NCI-H748 treated with DMSO at 0.1 percent for 48 hours (cell line): ENCODE measurements at places on chromosomes 1 and 21.
A peak's percentile ranks its signal among the peaks of the same experiment; 100 is the strongest.

- no peak for DNase-seq
Measured at GRCh38 chr1:198627436-198628066, 11.3 kb upstream of the PTPRC start.

GRCh38 chr1:9249534-9250410, 15.2 kb downstream of the H6PD start:
- no peak for DNase-seq

- DNase-seq, result no peak
Measured at GRCh38 chr1:221939607-221940006, 197.7 kb upstream of the DUSP10 start.

DNA sequence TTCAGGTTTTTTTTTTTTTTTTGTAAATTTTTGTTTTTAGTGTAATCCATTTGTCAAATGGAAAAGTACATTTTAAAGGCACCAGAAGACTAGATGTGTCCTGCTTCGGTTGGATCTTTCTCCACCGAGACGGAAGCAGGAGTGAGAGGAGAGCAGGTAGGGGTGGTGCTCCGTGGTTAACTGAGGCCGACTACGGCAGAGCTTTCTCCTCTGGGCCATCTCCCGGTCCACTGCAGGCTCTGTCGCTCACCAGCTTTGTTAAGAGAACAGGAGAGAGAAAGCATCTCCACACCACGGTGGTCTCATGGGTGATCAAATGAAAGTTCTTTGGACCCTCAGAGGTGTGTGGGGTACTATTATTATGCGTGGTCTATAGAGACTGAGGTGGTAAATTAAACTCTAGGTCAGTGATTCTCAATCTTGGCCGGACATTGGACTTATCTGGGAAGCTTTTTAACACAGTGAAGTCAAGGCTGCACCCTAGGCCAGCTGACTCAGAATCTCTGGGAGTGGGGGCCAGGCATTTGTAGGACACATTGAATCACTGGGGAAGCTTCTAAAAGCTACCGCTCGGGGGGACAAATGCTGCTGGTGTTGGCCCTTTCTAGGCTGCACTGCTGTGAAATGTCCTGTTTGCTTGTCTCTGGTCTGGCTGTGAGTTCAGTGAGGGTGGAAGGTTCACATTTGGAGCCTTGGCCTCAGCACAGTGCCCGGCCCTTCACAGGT, 25.0 kb downstream of the ABCA4 start:
- no peak for DNase-seq

DNA sequence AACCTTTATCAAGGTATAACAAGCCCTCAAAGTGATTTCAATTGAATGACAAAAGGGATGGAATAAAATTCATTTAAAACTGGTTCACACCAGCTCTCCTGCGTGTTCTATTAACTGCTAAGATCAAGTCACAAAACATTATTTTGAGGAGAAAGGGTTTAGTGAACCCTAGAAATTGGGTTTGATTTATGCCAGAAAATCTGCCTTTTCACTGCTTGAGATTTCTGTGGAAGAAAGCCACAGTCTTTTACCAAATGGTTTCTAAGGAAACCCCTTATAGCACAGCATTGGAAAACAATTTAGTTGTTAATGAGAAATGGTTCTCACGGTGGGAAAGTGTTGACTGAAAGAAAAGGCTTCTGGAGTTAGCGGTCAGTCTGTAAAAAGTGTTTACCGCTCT, 43.6 kb upstream of the DPH5 start:
- DNase-seq, result no peak

- no peak for DNase-seq
Measured at GRCh38 chr1:3432306-3432705, 22.2 kb upstream of the ARHGEF16 start.

- no peak for DNase-seq
Measured at GRCh38 chr1:156448134-156448967, 52.2 kb downstream of the MEF2D start.

- peak; percentile 34 for DNase-seq
Measured at GRCh38 chr1:6245086-6245868, 1.3 kb downstream of the HES3 start.

DNA sequence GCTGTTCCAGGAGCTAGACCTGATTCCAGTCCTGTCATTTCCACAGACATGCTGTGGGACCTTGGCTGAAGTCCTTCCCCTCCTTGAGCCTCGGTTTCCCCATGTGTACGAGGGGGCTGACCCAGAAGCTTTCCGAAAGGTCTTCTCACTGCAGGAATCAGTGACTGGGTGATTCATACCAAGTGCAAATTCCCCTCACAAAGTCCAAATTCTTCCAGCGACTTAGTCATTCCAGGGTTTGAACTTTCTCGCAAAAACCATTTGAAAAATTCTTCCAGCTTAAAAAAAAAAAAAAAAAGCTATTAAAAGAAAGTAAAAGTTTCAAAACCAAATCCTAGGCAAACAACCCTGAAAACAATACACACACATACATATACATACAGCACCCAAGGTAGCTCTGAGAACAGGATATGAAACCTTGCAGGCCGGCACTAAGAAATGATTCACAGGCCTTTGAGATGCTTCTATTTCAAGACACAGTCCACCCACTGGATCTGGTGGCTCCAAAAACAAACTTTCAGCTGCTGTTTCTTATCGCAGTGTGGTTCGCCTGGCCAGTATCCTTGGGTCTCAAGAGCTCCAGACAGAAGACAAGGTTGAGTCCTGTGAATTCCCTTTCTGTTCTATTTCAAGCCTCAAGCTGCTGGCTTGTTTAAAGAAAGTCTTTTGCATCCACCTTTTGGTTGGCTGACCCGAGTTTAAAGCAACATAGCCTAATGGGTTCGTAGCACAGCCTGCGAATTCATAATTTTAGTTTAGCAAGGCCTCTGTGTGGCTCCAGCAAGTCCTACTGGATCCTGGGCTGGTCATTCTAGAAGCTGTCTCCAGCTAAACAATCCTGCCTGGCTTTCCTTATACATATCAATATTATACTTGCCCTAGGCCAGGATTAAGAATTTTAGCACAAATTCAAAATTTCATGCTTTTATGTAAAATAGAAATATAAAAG, 18.0 kb upstream of the ID3 start:
- DNase-seq, result no peak

DNA sequence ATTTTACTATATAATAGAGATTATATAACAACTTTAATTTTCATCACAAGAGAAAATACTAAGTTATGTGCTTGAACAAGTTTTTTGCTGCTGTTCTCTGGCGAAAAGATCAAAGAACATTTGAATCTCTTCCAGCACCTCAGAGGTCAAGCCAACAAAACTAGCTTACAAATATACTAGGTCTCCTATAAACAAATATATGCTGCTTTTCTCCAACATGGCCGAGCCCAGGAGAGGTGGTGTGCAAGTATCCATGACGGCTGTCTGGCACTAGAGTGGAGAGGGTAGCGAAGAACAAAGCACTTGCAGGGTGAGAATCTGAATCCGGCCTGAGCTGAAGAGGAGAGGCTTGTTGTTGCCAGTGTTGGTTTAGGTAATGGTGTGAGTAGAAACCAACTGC, 7.5 kb upstream of the FMO3 start:
- DNase-seq, result no peak

DNA sequence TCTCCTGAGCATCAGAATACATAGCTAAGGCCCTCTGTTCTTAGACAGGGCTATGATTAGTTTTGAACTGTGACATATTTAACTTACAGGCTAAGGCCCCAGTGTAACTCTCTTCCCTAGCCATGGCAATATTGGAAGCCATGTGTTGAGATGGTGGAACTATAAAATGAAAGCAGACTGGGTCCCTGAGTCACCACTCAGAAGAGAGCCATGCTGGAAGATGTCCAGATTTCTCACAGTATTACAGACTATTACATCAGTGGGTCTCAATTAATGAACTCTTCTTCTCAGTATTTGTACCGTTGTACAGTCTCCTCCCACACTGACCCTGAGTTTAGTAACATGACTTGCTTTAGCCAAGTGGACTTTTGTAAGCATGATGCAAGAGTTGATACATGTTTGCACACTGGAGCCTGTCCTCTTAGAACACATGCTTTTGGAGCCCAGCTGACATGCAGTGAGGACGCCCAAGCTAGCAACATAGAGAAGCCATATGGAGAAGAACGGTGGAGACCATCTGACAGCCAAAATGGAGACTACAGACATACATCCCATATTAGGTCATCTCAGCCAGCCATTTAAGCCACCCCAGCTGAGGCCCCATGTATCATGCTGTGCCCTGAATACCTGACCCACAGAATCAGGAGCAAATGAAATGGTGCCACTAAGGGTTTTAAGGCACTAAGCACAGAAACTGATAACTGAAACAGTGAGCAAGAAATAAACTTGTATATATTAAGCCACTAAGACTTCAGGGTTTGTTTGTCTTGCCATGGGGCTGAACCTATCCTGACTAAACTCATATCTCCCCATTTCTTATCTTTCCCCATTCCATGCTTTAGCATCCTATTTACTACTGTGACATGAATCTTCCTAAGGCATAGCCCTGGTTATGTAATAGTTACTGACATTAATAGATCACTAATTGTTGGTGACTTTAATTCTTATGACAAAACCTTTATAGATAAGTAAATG, 24.4 kb downstream of the TBX15 start:
- no peak for DNase-seq

DNA sequence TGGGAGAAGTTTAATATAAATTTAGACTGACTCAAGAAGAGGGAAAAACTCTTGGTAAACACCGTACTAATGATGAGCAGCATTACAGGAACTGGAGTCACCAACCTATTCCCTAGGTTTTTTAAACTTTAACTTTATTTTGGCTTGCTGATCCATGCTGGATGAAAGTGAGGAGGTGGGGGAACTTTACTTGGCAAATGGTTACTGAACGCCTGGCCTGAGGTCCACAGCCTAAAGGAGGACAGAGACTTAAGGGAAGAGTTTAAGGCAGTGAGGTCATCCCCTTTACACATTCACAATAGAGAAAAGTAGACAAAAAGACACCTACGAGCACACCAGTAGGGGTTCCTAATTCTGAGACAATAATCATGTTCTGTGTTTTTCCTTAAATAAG, 25.6 kb upstream of the A3GALT2 start:
- no peak for DNase-seq

GRCh38 chr1:189374816-189375215, 1102.8 kb downstream of the BRINP3 start:
- no peak for DNase-seq

DNA sequence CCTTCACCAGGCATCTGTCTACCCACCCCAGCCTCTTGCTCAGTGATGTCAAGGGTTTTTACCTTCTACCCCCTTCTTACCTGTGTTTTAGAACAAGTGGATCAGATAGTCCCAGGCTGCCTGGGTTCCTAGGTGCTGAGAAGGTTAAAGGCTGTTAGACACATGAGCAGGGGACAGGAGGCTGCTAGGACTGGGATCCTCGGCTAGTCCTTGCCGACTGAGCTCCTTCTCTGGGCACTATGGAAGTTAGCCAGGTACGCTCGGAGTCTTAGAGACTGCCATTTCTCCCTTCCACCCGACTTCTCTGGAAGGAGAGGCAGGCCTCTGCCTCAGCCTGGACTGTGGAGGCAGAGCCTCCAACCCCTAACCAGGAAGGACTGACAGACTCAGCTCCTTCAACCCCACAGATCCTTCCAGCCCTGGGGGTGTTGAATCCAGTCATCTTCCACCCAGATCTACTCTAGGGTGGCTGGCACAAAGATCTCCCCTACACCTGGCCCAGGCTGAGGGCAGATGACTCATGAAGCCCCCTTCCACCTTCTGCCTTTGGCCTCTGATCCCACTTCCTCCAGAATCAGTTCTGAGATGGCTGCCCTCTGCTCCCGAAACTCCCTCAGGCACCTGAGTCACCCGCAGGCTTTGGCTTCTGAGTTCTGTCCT, at the start of gene DYNLT4:
Gene DYNLT4, minus strand, starts transcription at position 648 of the 660 bp plus-strand sequence. CDS start 683 bp downstream, outside the sequence.
- no peak for DNase-seq

DNA sequence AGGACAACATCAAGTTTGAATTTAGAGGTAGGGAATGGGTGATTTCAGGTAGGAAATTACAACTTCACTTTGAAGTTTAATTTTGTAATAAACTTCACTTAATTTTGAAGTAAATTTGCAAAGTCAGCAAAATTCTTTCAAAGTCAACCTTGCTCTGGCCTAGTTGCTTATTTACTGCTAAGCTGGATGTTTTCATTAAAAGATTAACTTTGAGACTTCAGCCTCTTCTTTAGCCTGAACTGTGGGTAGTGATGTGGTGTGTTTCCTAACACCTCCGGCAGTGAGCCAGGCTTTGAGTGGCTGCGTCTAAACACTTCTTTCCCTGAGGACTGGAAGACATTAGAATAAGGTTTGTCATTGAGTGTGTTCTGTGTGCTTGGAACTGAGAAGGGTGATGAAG, at the start of gene HAO2:
Gene HAO2, plus strand, starts transcription at position 232 of the 400 bp plus-strand sequence. CDS start 12,301 bp downstream, outside the sequence.
- DNase-seq, result no peak

DNA sequence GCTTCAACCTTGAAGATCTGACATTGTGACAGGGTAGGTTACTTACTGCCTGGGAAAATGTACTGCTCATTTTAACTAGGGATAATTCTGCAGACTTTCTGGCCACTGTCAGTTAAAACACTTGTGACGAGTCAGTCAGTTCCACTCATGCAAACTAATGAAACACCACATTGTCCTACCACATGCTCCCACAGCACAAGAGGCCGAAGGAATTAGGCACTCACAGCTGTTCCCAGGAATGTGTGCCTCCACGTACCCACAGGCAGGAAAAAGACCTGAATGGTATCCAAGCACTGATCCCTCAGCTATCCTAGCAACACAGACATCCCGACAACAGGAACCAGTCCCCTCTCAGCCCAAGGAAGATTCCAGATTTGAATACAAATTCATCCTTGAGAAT, 12.3 kb downstream of the BCAR3 start:
- DNase-seq, result no peak

- DNase-seq, result peak; percentile 68
Measured at GRCh38 chr1:110524311-110525248, 5.6 kb upstream of the KCNA10 start.

DNA sequence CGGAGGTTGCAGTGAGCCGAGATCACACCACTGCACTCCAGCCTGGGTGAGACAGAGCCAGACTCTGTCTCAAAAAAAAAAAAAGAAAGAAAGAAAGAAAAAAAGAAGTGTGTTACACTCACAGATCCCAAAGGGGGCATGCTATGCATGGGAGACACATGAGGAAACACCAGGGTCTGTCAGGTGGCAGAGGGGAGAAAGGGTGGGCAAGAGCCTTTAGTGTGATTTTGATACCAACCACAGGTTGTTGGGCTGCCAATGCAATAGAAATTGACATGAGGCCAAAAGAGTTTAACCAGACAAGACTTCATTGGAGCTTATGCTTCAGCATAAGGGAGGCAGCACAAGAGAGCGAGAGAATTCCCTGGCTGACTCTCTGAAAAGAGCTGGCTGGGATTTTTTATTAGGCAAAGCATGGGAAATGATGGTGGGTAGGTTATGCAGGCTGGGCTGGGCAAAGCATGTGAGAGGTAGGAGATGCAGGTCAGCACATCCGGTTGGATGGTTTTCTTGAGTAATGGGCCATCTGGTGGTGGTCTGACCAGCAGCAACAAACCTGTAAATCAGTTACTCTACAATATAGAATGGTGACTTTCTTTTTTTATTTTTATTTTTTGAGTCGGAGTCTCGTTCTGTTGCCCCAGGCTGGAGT, 11.7 kb upstream of the EXTL1 start:
- no peak for DNase-seq

DNA sequence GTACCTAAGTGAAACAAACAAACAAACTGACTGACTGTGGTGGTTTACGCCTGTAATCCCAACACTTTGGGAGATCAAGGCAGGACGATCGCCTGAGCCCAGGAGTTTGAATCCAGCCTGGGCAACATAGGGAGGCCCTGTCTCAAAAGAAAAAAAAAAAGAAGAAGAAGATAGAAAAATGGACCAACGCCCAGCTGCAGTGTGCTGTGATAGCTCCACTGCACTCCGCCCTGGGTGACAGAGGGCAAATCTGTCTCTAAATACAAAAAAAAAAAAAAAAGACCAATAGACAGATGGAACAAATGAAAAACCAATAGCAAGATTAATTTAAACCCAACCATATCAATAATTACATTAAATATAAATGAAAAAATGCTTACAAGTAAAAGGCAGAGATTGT, 13.9 kb downstream of the AKR7A3 start:
- DNase-seq, result no peak
